NCI-H146 (cell line): ENCODE measurements at places on chromosomes 11 and 22.

DNA sequence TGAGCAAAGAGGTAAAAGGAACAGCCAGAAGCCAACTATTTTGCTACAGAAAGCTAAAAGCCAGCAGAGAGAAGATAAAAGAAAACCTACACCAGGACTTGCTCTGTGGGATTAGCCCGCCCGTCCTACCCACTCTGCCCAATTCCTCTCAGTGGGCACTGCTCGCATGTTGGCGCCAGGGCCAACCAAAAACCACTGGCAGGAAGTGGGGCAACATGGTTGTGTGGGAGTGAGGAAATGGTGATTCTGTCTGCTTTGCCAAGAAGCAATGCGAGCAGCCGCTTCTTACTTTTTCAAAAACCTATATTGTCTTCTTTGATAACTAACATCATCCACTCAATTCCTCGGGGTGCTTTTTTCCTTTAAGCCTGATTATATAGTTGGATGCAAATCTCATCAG is 14.2 kb upstream of the APOA1 start:
- DNase-seq = no peak

DNA sequence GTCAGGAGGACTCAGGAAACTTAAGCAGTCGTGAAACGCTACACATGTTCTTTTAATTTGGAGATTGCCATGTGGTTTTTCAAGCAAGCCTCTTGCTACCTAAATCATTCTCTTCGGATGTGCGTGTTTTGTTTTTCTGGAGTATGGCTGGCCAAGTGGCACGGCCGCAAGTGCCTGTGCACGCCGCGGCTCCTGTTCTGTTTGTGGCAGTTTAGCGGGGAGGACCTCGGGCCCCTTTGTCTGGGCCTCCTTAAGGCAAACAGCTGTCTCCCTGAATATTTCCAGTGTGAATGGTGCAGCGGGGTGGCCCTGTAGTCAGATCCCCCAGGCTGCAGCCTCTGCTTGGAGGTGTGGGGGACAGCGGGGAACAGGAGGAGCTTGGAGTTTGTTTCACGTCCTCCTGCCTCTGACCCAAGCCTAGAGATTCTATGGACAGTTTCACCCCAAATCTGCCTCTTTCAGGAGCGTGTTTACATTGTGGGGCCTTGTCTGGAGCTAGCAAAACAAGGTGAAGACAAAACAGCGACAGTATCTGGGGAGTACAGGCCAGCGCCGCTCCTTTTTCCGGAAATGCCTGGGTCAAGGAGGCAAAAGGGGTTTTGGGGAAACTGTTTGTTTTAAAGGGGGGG is 1.3 kb downstream of the LRP5 start:
- peak; percentile 27 for DNase-seq

DNA sequence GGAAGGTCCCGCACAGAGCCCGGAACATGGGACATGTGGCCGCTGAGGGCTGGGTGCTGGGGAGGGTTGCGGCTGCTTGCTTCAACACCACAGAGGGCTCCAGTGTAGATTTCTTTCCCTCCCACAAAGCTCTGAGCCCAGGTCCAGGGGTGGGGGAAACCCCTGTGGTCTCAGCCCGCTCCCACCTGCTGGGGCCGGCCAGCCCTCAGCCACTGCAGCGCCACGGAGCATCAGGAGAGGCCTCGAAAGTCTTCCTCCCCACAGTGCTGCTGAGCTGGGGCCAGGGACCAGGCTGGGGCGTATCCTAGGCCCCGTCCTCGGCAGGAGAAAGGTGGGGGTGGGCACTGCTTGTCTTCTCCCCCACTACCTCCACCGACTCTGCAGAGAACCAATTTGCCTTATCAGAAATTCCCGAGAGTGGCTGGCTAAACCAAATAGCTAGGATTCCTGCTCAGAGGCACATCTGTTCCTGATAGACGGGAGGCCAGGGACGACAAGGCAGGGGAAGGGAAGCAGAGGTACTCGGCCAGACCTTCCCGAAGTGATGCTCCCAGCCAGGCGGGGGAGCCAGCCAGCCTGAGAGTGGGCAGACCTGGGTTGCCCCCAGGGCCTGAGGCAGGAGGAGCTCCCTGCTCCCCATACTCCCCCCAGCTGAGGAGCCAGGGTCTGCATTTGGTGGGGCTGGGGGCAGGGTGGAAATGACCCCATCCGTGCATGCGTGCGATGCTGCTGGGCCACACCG is 18.7 kb downstream of the IGF2 start:
- no peak for DNase-seq

DNA sequence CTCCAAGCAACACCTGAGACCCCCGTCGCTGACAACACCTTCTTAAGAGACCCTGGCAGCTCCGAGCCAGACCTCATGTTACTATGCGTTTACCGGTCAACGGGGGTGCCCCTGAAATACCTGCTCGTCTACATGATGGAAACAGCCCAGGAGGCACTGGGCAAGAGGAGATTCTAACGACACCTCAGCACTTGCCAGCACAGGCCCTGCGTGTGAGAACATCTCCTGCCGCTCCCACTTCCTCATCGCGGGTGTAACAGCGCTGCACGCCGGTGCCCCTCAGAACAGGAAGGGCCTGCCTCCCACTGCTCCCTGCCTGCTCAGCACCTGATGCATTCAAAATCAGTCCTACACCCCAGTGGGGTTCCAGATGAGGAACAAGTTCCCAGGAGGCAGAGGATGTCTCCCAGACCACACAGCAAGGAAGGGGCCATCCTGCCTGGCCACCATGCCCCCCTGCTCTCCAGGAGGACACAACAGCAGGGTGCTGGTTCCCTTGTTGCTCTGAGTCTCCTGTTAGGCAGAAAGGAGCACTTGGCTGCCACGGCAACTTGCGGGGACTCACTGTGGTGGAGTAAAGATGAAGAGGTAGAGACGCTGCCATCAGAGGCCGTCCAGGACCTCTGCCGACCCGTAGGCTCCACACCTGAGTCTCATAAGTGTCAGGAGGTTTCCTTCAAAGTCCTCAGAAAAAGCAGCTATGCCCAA is 2.1 kb downstream of the TOLLIP start:
- no peak for DNase-seq

DNA sequence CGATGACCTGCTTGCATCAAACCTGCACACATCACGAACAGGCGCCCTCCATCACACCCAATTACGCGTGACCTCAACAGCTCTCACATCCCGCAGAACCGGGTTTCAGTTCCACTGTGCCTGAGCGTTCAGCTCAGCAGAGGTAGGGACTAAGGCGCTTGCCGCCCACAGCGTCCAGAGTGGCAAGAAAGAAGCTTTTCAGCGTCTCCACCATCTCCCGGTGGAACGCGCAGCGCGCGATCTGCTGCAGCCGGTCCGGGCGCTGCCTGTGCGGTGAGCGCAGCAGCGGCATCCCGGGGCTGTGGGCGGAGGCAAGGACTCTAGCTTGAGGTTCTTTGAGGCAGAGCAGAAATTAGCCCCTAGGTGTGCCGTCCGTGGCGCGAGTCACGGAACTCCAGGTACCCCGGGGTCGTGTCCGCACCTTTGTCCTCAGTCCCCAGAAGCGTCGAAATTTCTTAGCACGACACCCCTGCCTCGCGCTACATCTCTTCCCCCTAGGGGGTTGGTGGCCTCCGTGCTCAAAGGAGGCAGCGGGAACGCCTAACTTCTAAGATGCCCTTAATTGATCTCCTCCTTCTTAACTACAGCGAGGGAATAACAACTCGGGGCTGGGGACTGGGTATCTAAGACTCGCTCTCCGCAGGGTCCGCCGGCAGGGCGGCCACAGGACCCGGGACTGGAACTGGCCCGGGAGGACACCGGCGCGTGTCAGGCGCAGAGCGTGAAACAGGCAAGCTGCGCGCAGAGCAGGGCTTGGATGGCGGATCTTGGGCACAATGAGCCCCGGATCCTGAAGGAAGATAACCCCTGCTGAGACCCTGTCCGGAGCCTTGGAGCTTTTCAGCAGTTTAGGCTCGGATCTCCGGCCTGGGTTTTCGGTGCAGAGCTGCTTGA is 1.7 kb upstream of the CALCA start:
- DNase-seq = peak; percentile 23

GRCh38 chr22:43478621-43479300 is 66.9 kb downstream of the MPPED1 start:
- DNase-seq = no peak

DNA sequence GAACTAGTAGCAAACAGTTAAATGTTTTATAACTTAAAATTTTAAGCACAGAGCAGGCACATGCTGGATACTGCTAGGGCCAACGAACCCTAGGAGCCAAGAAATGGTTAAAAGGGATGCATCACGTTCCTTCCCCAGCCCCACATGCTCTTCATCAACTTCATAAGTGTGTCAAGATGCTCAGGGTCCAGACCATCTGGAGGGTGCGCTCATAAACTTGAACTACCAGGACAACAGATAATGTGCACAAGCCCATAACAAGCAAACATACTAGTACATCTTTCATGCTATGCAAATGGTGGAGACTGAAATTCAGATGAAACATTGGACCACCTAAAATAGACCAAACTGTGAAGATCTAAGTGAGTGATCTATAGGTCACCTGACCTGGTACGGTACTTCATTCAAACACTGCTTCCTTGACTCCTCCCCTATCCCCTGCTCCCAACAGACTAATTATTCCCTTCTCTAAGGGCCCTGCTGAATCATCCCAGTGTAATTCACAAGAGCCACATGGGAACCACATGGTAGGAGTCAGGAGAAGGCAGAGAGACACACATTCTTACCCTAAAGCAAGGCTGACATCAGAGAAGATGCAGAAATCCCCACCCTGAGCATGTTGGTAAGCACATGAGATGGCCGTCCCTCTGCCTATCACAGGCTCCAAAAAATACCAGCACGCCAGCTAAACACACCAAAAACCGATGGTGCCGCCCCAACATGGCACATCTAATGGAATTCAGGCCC is 83.9 kb downstream of the ETS1 start:
- no peak for DNase-seq

GRCh38 chr11:19980957-19981669 is 179.2 kb downstream of the DBX1 start:
- no peak for DNase-seq

DNA sequence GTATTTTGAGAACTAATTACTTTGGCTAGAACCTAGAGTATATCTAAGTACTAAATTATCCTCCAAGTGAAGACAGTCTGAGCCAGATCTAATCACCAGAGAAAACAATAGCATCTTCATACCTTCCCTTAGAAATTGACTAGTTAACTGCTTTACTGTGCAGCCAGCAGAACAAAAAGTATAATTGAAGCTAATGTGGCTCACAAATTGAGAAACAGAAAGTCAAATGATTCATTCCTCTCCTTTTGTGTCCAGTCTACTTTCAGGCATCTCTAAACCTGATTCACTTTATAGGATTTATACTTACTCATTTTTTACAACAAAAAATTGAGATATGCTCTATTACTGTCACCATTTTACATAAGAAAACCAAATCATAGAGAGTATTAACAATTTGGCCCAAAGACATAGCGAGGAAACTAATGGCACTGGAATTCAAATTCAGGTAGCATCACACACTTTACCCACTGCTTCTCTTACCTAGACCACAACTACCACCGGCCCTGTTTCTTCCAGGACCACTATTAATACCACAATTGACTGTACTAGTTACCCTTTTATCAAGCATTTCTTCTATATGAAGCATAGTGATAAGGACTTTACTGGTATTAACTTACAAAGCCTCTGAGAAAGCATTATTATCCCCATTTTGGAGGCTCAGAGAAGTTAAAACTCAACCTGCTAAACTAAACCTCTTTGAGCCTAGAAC is 1402.6 kb upstream of the TENM4 start:
- DNase-seq = no peak

- DNase-seq = no peak
These were observed 58.7 kb downstream of the DENND5A start for GRCh38 chr11:9206496-9206895.

GRCh38 chr11:106288822-106289387 is 211.4 kb downstream of the AASDHPPT start:
- no peak for DNase-seq

GRCh38 chr11:34266090-34266912 is 91.5 kb downstream of the ABTB2 start:
- no peak for DNase-seq

- no peak for DNase-seq
These were observed 200.6 kb upstream of the CTSC start for GRCh38 chr11:88538098-88538497.

DNA sequence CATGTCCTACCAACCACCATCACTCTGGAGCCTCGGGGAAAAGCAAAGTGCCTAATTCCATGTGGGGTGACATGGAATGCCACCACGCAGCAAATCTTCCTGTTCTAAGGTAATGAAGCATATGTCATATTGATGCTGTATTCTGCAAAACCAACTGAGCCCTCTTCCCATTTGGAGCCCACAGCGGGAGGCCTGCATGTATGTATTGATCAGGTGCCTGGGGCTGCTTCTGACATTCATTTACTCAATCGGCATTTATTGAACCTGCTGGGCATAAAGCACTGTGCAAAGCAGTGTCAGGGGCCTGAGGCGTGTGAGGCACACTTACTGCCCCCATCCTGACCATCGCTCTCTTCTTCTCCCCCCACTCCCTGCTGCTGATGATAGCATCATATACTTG is 39.1 kb downstream of the ANKK1 start:
- DNase-seq = peak; percentile 66

DNA sequence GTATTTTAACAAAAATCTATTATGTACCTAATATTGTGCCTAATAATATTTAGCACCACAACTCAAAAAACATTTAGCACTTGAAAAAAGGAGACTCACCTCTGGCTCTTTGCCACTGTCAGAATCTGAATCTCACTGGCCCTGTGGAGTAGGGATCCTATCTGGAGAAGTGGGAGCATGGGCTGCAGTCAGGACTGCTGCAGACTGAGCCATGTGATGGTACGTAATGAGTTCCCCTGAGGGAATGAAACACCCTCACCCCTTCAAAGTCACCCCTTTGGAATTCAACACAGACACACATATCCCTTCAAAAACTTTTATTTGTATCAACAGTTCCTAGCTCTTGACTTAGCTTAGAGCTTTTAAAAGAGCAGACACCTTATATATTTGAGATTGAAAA is 6.5 kb downstream of the PTPMT1 start:
- no peak for DNase-seq

DNA sequence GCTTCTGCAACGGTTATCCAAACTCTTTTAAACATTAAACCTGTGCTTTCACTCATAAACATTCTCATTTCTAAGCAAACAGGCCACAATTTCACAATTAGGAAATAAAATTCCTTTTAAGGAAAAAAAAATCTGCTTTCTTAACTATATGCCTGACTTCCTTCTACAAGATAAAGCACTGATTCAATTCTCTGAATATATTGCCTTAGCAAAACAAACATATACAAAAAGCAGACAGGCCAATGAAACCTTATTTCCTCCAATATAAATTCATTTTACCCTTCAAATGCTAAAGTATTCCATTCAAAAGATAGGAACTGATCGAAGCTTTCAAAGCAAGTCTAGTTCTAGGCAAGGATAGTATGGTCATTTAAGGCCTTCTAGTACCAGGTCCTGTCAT is 76.7 kb downstream of the PHF21A start:
- DNase-seq = no peak

GRCh38 chr11:32374261-32374711 is 61.1 kb downstream of the WT1 start:
- peak; percentile 15 for DNase-seq

GRCh38 chr11:82676483-82677094 is 57.1 kb downstream of the FAM181B start:
- DNase-seq = no peak
